ENCODE measurements at places on chromosomes 4 and X.

GRCh38 chr4:47972181-47972580 is 44.3 kb downstream of the CNGA1 start:
- DNase-seq: no peak

DNA sequence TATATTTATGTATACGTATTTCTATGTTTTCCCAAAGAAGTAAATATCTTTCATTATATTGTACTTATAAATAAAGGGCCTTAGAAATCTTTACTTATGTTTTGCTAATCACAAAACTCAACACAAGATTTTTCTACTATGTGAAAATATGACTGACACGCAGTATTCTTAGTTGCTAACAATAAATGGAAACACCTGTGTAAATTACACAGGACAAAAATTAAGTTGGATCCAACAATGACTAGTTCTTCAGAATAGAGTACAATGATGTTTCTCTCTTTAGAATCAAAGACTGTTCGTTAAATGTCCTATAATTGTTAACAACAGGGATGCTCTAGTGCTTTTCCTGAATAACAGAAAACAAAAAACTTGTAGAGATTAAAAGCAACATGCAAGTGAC is 96.1 kb downstream of the PPP3CA start:
- DNase-seq: no peak

- DNase-seq: no peak
These were observed 489.3 kb upstream of the DIPK2B start for GRCh38 chrX:45689971-45690370.

DNA sequence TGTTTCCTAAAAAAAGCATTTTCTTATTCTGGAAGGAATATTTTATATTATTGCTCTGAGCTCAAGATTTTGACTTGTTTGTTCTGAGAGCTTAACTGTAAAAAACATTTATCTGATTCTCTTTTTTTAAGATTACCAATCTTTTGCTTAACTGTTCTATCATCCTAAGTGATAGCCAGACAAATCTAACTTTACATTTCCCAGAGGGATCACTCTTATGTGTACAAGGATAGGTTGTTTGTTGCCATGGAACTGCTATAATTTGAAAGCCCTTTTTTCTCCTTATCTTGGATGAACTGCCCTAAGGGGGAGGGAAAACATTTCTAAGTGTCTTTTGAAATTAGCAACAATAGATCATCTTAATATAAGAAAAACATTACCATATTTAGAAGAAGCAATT is 494.7 kb downstream of the TRAM1L1 start:
- no peak for DNase-seq

- no peak for DNase-seq
These were observed 27.8 kb upstream of the MAOB start for GRCh38 chrX:43910012-43910411.

GRCh38 chr4:94595880-94596483 is 144.2 kb downstream of the PDLIM5 start:
- DNase-seq: peak; percentile 38
